MG63 (cell line): ENCODE measurements at places on chromosomes 7 and 10.

- DNase-seq: peak; percentile 94
These were observed 71.0 kb upstream of the ADAM12 start for GRCh38 chr10:126459032-126459831.

- DNase-seq: peak; percentile 76
These were observed 2.3 kb downstream of the IGF2BP3 start for GRCh38 chr7:23467806-23468525.

- DNase-seq: peak; percentile 49
These were observed 45.4 kb downstream of the CTTNBP2 start for GRCh38 chr7:117827862-117828261.

- DNase-seq: no peak
These were observed 98.7 kb upstream of the DNAJB6 start for GRCh38 chr7:157238087-157238486.

DNA sequence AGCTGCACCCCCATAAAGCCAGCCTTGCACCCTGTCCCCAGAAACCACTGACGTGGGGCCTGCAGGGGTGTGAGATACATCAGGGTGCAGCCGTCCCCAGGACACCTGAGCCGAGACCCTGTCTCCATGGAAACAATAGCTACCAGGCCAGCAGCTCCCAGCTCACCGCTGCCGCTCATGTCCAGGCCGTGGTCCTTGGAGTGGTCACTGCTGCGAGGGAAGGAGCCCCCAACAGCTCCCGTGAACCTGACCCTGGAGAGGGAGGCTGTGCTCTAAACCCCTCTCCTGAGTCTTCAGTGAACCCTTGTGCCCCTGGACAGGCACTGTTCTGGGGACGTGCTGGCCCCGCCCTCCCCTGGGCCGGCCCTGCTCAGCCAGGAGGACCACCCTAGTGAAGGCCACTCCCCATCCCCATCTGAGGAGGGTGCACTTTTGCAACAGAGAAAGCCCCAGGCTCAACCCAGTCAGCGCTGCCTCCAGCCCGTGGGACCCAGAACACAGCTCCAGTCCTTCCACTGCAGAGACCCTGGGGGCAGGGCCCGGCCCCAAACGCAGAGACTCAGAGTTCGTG is 19.6 kb upstream of the INPP5A start:
- no peak for DNase-seq

GRCh38 chr10:119940487-119940886 is 48.0 kb downstream of the SEC23IP start:
- no peak for DNase-seq

- no peak for DNase-seq
These were observed 996 bp upstream of the C10orf90 start for GRCh38 chr10:126671402-126671975.

DNA sequence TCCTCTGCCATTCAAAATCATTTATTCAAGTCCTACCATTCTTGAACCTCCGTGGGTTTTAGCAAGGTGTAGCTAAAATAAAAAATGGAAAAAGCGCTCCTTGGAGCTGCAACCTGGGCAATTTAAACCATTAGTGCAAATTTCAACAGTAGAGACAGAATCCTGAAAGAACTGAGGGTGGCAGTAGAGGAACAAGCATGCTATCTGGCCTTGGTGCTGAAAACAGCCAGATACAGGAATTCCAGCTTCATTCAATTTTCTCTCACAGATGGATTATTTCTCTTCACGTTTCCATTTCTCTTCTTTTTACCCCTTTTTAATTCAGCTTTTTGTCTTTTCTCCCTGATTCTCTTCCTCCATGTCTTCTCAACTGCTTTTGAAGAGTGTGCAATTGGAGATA is 77.7 kb downstream of the OTUD1 start:
- no peak for DNase-seq

GRCh38 chr10:248307-248706 is 113.1 kb downstream of the ZMYND11 start:
- no peak for DNase-seq

GRCh38 chr7:101081432-101081831 is 3.8 kb upstream of the TRIM56 start:
- no peak for DNase-seq

DNA sequence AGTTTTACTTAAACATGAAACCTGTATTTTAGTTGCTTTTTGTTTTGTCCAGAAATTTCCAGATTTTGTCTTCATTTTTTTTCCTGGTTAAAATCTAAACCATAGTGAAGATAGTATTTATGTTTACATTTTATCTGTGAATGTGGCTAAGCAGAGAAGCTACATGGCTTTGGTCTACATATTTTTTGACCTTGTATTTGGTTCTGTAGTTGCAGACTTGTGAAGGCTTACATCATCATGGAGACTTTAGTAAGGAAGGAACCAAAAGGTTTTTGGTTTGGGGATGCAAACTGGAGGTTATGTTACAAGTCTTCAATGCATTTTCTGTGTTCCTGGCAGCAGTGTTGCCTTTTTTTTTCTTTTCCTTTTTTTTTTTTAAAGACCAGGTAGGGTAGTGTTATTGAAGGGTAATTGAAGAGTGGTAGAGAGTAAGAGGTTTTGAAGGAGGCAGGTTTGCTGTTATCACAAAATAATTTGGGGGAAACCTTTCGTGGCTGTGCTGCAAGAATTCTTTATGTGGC is 30.9 kb upstream of the VDAC2 start:
- DNase-seq: no peak

GRCh38 chr7:129713544-129713943 is 102.0 kb downstream of the NRF1 start:
- DNase-seq: no peak

DNA sequence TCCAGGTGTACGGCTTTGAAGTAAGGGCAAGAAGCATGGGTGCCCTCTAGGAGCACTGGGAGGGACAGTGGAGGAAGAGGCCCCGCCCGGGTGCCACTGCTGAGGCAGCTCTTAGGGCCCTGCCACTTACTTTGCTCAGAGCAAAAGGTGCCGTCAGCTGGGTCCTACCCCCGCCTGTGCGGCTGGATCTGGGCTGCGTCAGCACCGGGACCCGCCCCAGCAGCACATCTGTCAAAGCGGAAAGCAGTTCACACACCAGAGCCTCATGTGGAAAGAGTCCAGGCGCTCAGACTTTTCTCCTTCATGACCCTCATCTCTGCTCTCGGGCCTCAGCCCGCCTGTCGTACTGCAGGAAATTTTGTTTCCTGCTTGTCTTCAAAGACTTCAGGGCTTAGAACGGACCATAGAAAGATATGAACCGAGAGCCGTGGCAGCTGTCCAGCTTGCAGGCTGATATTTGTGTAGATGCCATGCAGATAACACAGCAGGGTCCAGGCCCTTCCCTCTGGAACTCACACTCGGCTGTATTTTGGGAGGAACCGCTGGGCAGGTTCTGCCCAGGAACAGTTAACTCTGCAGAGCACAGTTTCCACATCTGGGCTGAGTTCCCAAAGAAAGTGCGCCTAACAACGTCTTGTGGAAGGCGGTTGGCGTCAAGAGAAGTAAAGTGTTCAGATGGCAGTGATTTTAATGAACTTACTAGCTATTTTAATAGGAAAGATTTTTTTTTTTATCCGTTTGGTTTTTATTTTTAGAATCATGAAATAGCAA is 44.3 kb upstream of the PRKAR1B start:
- no peak for DNase-seq

DNA sequence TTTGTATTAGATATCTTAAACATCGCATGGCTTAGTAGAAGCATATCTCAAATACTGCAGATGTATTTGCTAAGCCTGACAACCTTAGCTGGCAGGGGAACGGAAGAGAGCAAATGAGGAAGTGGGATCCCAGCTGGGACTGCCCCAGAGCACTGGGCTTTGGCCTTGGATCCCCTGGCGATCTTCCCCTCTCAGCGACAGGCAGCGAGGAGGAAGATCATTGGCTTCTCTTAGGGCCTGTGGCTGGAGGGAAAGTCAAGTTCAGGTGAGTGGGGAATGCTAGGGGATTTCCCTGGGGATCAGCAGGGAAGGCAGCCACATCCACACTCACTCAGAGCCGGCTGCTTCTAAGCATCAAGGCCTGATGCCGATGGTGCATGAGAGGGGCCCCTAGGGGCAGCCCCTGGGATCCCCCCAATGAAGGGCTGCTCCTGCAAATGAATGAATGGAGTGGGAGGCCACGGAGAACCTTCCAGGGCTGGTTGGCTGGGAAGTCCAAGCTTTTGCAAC is 42.0 kb downstream of the LYZL2 start:
- no peak for DNase-seq

DNA sequence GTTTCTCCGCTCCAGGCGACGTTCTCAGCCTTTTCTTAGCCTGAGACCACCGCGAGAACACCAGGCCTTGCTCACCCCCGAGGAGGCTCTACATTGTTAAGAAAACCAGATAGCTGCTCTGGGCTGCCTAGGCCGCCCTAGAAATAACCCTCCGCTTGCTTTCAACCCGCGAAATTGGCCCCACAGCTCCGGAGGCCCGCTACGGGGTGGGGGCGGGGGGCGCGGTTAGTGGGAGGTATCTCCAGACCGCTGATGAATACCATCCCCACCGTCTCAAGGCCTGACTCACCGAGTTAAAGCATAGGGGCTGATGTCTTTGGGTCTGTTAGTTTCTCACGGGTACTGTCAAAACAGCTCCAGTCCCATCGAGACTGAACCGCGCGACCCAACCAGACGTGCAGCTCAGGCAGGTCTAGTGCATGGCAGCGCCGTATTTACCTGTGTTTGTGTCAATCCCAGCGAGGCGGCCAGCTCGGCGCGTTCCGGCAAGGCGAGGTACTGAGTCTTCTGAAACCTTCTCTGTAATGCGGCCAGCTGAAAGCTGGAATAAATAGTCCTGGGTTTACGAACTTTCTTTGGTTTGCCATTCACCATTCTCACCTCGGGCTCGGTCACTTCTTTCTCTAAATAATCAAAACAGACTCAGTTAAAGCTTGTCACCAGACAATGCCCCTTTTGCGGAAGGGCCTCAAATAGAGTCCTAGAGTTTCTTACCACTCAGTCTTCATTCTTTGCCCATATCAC is 2.7 kb downstream of the DLX5 start:
- no peak for DNase-seq

DNA sequence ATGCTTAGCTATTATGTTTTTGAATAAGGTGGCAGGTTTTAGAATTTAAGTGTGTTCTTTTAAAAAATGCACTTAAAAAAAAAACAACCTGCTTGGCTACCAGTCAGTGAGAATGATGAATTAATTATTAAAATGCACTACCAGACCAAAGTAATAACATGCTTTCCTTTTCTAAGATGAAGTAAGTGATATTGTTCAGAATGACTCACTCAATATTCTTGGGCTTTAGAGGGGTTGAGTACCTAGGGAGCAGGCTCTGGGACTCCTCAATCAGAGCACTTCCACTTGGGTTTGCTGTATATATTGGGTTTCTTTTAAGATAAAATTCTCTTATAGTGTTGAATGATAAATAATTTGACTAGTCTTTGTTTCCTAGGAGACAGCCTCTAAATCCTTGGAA is 8.6 kb downstream of the STAM start:
- DNase-seq: no peak

GRCh38 chr7:41104631-41105030 is 598.3 kb downstream of the INHBA start:
- no peak for DNase-seq

DNA sequence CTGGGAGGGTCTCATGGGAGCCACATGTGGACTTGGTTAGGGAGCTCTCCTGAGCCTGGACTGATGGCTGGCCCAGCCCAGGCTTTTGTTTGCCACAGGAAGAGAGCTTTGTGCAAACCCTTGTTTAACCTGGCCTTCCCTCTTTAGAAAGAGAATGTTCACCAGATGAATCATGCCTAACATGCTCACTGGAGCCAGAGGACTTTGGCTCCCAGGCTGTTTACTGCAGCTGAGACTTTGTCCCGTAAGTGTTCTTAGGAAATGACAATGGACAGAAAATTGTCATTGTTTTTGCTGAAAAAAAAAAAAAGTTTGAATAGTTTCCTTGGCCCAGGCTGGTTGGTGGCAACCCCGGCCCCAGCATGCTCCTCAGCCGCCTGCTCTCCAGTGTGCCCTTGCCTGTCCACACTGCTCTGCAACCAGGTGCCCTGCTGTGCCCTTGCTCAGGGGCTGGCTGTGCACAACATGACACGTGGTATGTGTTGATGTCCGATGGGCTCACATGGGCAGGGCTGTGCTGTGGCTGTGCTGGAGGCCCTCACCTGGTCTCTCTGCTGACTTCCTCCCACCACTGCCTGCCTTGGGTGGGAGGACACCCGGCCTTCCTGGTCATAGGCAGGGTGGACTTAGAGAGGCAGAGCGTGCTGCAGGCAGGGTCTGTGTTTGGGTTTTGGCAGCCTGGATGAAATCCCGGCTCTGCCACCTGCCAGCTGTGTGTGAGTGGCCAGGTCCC is 215.3 kb upstream of the ZNF32 start:
- DNase-seq: peak; percentile 80

DNA sequence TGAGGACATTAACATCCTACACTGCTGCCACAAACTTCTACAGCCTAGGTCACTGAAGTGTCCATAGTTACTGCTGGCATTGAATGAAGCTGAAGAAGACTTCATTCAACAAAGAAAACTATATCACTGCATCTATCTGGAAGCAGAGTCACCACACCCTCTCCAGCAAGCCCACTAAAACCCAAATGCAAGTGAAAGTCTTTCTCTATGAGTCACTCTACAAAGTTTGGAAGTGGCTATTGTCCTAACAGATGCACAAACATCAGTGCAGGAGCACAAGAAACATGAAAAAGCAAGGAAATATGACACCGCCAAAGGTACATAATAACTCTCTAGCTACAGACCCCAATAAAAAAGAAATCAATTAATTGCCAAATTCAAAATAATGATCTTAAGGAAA is 43.5 kb upstream of the CAMK2B start:
- no peak for DNase-seq

DNA sequence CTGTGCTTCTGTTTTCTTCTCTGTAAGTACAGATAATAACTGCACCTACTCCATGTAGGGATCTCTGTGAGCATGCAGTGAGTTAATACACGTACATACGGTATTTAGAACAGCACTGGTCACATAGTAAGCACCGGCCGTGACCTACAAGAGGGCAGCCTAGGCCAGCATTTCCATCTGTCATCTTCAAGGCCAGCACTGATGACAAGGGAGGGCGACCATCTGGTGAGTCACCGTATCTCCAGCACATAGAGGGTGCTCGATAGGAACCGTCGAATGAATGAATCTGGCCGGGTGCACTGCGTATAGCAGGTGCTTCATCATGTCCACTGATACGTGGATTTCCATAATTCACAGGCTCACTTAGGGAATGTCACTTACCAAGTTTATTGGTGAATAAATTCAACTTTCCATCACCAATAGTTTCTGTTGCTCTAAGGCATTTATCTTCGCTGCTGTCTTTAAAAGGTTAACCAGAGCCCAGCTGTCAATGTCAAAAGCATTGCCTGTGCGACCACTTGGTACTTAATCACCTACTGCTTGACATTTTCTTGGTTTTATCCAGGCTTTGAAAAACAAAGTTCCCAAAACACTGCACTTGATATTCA is 8.3 kb downstream of the NOD1 start:
- DNase-seq: no peak
